ENCODE measurements at places on chromosomes 3 and 15. TPM values are rescaled to one million over a fixed set of nuclear protein-coding genes. Genes with fewer than 3 reads are reported as not detected.

The IL5RA gene
- 0.74 TPM for total RNA-seq

The SLC12A8 gene
- 0.48 TPM for total RNA-seq

The EFCC1 gene
- 0.24 TPM for total RNA-seq

- DNase-seq, result no peak
- H3K27ac ChIP-seq, result no peak overlapping the region
- H3K4me3 ChIP-seq, result no peak overlapping the region
- H3K27me3 ChIP-seq, result peaks cover 15% of the 10 kb centered on the region
These were observed 15.6 kb upstream of the STRA6 start for GRCh38 chr15:74217907-74218885.

GRCh38 chr3:62951037-62951613 is 75.9 kb upstream of the CADPS start:
- no peaks in the 10 kb centered on the region for H3K36me3 ChIP-seq
- no peak overlapping the region for H3K27ac ChIP-seq
- no peaks in the 10 kb centered on the region for H3K27me3 ChIP-seq
- DNase-seq, result no peak
- no peaks in the 10 kb centered on the region for H3K4me1 ChIP-seq

The CLK3 gene
- total RNA-seq, result 124 TPM

The CHMP2B gene
- 28.4 TPM for total RNA-seq

- no peaks in the 10 kb centered on the region for H3K27me3 ChIP-seq
- H3K36me3 ChIP-seq, result peaks cover 13% of the 10 kb centered on the region
- peaks cover 48% of the 10 kb centered on the region for H3K4me1 ChIP-seq
These were observed 656 bp downstream of the NGLY1 start for GRCh38 chr3:25782636-25782937.

GRCh38 chr3:102476198-102476597 is 41.4 kb downstream of the ZPLD1 start:
- DNase-seq, result no peak
- H3K4me3 ChIP-seq, result no peak overlapping the region
- no peak overlapping the region for H3K27ac ChIP-seq
- no peaks in the 10 kb centered on the region for H3K27me3 ChIP-seq
- no peaks in the 10 kb centered on the region for H3K36me3 ChIP-seq

DNA sequence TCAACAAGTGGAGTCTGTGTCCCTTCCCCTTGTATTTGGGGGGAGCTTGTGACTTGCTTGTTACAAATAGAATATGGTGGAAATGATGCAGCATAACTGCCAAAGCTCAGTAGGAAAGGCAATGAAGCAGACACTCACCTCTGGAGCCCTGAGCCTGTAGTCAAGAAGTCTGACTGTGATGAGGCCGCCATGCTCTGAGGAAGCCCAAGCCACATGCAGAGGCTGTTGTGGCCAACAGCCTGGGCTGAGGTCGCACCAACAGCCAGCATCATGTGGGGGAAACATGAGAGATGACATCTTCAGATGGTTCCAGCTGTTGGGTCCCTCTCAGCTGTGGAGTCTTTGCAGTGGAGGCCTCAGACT is 161.4 kb downstream of the CHSY1 start:
- no peaks in the 10 kb centered on the region for H3K4me1 ChIP-seq
- H3K27ac ChIP-seq, result no peak overlapping the region
- H3K4me3 ChIP-seq, result no peak overlapping the region
- H3K36me3 ChIP-seq, result no peaks in the 10 kb centered on the region
- peaks cover 6% of the 10 kb centered on the region for H3K27me3 ChIP-seq
- no peak for DNase-seq

DNA sequence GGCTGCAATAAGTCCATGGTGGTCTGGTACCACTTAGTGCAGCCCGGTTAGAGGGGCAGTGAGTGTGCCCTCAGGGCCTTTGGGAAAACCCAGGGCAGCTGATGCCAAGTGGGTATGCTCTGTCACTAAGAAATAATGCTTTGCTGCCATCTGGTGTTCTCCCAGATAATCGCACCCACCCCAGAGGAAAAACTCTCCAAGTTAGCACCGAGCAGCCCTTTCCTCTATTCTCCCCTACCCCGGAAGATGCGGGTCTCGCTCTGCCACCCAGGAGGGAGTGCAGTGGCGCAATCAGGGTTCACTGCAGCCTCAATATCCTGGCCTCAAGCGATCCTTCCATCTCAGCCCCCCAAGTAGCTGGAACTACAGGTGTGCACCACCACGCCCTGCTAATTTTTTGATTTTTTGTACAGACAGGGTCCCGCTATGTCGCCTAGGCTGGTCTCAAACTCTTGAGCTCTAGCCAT is 21.3 kb upstream of the DAPK2 start:
- no peaks in the 10 kb centered on the region for H3K27me3 ChIP-seq
- H3K4me1 ChIP-seq, result peaks cover 4% of the 10 kb centered on the region
- no peak overlapping the region for H3K4me3 ChIP-seq
- DNase-seq, result peak; percentile 73
- H3K36me3 ChIP-seq, result peaks cover 4% of the 10 kb centered on the region
- H3K27ac ChIP-seq, result peak overlapping the region; percentile 38

DNA sequence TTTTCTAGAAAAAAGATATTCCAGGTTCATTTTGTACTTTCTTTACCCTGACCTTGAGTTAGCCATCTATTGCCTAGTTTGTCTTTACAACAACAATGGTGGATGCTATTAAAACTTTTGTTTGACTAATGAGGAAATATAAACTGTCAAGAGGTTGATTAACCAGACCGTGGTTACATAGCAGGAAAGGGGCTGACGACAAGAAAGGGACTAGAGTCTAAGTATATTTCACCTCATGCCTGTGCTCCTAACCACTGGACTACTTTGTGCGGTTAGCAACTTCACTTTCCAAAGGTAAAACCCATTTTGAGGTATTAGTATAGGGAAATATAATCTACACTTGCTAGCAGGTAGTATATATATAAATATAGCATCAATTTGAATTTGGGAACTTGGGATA is 327.1 kb downstream of the SATB1 start:
- DNase-seq, result no peak
- no peaks in the 10 kb centered on the region for H3K36me3 ChIP-seq
- H3K4me3 ChIP-seq, result no peak overlapping the region
